ENCODE measurements at places on chromosomes 1 and 21.

- no peak for DNase-seq
These were observed 3.9 kb upstream of the C4BPB start for GRCh38 chr1:207084701-207085180.

DNA sequence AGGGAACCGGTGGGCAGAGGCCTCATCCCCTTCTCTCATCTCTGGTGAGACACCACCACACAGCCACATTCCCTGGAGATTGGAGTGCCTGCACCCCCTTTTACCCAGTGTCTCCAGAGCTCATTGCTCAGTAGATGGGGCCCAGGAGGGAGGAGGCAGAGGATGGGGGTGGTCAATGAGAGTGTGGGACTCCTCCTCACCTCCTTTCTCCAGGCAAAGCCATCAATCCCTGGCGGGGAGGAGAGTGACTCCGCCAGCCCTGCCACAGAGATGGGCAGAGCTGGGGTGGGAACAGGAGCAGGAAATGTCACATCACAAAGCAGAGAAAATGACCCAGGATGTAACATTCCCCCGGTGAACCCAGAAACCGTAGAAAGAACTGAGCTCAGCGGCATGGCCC lies 117.2 kb downstream of the MATN1 start:
- no peak for DNase-seq

- no peak for DNase-seq
These were observed 15.4 kb downstream of the OVAAL start for GRCh38 chr1:180574031-180574713.

DNA sequence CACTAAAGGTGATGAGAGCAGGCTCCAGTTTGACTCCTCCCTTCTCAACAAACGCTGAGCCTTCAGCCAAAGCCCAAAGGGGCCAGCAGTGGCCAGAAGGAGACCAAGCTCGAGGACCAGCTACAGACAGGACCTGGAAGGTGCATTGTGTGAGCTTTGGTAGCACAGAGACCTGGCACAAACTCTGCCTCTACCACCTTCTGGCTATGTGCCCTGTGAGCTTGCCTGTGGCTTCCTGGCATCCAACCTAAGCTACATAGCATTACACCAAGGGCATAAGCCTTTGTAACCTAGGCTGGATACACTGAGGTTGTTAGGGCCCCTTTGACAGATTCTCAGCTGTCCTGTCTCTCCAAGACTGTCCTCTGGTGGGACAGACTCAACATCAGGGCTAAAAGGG lies 6.6 kb upstream of the VWA5B1 start:
- no peak for DNase-seq

- no peak for DNase-seq
These were observed 16.0 kb downstream of the LMNA start for GRCh38 chr1:156130578-156130942.

DNA sequence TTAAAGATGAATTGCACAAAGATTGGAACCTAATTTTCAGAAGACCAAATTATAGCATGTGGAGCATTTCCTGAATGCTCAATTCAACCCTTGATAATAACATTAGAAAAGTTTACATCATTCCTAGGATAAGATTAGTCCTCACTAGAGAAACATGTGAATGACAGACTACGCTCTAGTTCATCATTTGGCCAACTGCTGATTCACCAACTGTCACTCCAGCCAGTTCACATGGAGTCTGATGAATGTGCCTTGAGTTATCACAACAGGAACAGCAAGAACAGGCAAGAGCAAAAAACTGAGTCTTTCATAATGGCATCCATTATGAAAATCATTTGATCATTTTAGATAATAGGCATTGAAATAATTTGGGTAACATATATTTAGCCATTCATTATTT lies 415.9 kb downstream of the PTPRC start:
- no peak for DNase-seq

GRCh38 chr1:53237638-53238037 lies 680 bp downstream of the MAGOH start:
- DNase-seq, result no peak

GRCh38 chr1:205492201-205492667 lies 12.2 kb upstream of the CDK18 start:
- no peak for DNase-seq

DNA sequence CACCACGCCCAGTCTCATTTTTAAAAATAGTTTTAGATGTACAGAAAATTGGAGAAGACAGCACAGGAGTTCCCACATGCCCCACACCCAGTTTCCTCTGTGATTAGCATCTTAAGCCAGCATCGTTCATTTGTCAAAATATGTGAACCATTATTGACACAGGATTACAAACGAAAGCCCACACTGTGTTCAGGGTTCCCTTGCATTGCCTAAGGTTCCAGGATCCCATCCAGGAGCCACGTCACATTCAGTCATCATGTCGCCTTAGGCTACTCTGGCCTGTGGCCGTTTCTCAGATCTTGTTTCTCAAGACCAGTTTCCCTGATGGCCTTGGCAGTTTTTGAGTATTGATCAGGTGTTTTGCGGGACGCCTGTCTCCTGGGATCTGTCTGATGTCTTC lies 34.7 kb upstream of the TNFRSF1B start:
- DNase-seq, result no peak

DNA sequence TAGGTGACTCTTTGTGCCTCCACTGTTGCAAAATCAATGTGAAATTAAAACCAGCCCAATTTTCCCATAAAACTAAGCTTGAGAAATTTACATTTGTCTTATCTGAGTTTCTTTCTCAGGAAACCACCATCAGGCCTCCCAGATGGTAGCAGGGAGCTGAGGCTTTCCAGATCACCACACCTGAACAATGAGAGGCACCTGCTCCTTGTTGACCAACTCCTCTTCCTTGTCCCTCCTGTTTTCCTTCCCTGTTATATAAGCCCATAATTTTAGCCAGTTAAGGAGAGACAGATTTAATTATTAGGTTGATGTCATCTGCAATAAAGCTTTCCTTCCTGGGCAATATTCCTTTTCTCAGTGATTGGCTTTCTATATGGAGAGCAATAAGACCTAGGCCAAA lies 32.0 kb upstream of the C1orf185 start:
- no peak for DNase-seq
